Bronchial epithelial cell (primary cell): ENCODE measurements at places on chromosomes 7 and 10. TPM values are rescaled to one million over a fixed set of nuclear protein-coding genes. Genes with fewer than 3 reads are reported as not detected.

STK31 gene
- total RNA-seq = under 0.01 and 0.26 TPM in 2 replicates

DNA sequence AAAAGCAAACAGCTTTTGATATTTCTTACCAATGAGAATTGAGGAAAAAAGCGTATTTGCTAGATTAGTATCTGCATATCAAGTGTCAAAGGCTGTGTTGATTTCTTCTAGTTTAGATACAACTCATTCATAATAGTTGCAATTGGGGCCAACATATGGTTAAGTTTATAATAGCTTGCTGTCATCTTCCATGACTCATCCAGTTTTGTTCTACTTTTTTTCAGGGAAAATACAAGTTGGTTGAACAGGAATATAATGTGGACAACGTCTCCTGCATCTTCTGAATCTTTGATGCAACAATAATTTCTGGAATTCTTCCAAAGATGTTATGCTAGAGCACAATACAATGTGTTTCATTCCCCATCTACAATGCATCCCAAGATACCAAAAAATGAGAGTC lies 182.0 kb downstream of the THSD7A start:
- peak; percentile 9 for DNase-seq

SYT15B gene
- not detected in 2 replicates for total RNA-seq

DNA sequence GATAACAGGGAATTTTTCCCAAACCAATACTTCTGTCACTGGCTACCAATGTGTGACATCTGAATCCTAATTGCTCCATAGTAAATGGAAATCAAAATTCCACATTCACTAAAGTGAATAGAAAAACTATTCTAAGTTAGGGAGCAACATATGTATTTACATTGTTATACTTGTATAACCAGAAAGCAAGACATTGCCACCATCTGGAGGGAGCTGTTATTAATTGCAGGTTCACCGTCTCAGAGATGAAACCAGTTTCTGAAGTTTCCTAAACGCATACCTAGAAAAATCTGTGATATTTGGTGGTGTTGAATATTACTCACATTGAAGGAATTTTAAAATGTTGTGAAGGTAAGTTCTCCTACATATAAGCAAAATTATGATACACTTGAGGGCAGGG lies 390.1 kb downstream of the NXPH1 start:
- no peak for DNase-seq

DNA sequence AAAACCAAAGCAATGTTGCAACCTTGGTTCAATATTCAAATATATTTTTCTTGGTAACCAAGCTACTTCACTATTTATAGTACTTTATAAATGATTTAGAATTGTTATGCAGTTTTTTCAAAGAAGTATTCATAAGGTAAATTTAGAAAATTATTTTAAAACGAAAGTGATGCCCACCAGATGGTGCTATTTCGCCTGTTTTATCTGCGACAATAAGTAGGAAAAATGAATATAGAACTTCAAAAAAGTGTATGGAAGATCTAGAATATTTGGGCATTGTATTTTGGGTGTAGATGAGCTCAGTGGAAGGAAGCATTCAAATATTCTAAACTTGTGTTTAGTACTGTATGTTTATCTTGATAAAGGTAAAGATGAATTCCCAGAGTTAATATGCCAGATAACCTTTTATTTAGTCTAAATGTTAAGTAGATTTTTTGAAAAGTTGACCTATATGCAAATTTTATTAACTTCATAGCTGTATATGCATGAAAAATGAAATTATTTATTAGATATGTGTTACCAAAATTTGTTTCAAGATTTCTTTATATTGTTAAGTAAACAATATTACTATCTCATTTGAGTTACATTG lies 93.2 kb downstream of the ADK start:
- DNase-seq = peak; percentile 49

VWC2 gene
- not detected in 2 replicates for total RNA-seq
